ENCODE measurements at places on chromosomes 5 and 9. TPM values are rescaled to one million over a fixed set of nuclear protein-coding genes. Genes with fewer than 3 reads are reported as not detected.
A peak's percentile ranks its signal among the peaks of the same experiment; 100 is the strongest.

BTNL8 gene
- 4.5 TPM for total RNA-seq

LRRC19 gene
- 0.64 TPM for total RNA-seq

MYORG gene
- 6.9 TPM for total RNA-seq

FAM151B gene
- total RNA-seq, result 3.4 TPM

NDUFS6 gene
- 23.5 TPM for total RNA-seq

MINAR2 gene
- not detected for total RNA-seq

GLRX gene
- 88.4 TPM for total RNA-seq

IL4 gene
- total RNA-seq, result not detected

LMAN2 gene
- 117 TPM for total RNA-seq

SOX30 gene
- 0.12 TPM for total RNA-seq

DNA sequence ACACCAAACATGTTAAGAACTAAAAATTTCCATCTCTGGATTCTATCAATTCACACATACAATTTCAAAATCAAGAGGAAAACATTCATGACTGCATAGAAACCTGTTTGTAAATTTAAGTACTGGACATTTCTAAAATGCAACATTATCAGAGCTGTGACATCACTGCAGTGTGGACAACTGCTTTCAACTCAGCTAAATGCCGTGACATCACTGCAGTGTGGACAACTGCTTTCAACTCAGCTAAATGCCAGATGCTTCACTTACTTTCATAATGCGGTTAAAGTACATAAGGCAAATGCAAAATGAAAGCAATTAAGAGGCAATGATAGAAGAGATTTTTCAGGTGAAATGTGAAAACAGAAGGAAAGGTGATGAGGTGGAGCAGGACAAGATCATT lies 161.5 kb downstream of the ARL15 start:
- DNase-seq, result no peak

- no peak for DNase-seq
Observed at GRCh38 chr5:105288946-105289345, 1726.4 kb upstream of the NUDT12 start.

GRCh38 chr9:99826579-99826978 lies 4.9 kb downstream of the NR4A3 start:
- no peak for DNase-seq

- no peak for DNase-seq
Observed at GRCh38 chr9:37997636-37998374, 71.2 kb downstream of the SHB start.

DNA sequence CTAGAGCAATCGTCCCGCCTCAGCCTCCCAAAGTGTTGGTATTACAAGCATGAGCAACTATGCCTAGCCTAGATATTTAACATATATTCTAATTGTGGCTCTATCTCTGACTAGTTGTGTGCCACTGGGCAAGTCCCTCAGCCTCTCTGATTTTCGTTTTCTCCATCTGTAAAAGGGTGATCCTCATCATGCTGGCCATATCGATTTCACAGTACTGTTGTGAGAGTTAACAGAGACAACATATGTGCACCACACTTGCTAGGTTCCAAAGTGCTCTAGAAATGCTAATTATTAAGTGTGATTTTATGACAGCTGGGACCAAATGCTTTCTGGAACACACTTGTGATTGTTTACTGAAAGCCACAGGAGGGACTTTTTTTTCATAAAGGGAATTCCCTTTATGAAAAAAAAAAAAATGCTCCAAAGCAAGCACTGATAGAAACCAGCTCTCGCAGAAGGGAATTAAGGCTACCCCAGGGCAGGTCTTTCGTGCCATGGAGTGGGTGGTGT lies 78.5 kb upstream of the EPB41L4B start:
- no peak for DNase-seq

GRCh38 chr9:121537283-121537682 lies 37.6 kb upstream of the GGTA1 start:
- no peak for DNase-seq

DNA sequence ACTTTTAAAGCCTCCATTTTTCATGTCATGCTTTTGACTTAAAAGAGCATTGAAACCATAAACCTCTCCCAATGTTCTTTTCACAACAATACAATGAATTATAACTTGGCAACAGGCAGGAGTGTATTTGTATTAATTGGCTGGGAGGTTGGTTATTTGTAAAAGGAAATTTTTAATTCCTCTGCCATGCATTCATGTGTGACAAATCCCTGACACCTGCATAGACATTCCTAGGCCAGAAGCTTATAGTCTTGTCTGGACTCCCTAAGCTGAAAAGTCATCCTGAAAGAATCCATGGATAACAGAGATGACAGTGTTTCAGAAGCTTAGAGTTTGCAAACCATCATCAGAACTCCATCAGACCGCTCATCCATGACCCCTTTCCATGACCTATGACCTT lies 76.3 kb upstream of the PTGER4 start:
- DNase-seq, result no peak

GRCh38 chr9:134863941-134864820 lies 16.4 kb upstream of the FCN2 start:
- peak; percentile 58 for DNase-seq

DNA sequence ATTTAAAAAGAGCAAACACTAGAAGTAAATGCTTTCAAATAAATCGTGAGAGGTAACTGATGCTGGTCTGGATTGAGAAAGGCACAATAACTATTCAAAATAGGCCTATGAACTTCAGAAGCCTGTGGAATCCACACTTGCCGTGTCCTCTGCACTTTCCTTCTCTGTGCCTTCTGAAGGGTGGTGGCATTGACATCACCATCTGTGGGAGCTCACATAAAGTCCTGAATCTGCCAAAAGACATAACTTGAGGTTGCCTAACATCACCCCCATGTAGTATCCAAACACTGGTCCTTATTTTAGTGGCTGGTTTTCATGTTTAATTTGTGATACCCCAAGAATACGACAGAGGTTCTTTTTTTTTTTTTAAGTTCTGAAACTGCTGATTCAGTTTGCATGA lies 59.8 kb downstream of the IRF1 start:
- DNase-seq, result no peak

DNA sequence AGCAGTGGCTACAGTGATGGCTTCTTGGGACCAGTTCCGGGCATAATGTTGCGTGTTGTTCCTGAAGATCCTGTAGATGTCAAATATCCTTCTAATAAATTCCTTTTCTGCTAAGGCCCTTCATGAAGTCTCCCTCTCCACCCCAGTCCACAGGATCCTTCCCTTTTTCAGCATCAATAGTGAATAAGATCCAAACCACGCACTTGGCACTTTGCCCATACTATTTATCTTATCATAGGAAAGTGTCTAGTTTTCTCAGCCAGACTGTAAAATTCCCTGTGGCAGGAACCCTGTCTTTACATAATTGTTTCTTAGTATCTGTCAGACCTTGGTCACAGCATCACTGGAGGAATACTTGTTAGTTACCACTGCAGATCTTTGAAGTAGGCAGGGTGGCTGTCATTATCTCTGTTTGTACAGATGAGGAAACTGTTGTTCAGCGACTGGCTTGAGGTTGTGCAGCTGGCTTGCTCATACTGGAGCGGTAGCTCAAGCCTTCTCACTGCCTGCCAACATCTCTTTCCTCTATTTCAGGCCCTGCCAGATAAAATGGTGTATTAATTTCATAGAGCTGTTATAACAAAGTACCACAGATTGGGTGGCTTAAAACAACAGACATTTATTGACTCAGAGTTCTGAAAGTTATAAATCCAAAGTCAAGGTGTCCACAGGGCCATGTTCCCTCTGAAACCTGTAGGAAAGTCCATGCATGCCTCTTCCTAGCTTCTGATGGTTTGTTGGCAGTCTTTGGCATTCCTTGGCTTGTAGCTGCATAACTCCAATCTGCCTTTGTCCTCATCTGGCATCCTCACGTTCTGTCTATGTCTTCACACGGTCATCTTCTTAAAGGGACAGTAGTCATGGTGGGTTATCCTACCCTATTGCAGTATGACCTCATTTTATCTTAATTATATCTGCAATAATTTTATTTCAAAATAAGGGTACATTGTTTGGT lies 33.5 kb upstream of the APC start:
- DNase-seq, result no peak

DNA sequence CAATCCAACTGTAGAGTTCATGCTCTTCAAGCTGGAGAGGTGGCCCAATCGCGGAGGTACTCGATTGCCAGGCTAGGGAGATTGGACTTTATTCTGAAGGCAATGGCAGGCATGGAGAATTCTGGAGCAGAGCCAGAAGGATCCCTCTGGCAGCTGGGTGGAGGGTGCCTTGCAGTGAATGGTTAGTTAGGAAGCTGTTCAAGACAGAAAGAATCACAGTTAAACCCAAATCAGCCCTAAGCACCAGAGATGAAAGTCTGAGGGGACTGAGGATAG lies 182.4 kb downstream of the RGS3 start:
- peak; percentile 9 for DNase-seq

DNA sequence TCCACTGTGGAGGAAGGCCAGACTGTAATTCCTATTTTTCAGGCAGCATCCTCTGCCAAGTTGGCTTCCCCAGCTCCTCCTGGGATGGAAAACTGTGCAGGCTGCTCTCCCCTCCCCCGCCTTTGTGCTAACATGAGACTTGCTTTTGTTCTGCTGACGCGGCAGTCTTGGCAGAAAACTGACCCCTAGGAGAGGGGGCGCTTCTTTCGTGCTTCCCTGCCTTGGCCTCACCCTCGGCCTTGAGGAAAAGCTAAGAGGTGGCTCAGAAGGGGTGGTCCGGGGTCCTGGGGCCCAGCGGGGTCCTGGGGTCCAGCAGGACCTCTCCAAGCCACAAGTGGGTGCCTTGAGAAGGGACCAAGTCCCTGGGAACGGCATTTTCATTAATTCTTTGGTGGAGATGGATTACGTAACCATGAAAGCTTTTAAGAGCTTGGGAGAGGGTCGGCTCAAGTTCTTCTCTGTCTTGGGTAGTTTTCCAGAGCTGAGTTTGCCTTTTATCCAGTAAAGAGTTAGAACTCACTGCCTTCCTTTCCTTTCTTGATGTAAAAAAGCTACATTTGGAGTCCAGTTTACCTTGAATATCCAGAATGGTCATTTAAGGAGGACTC lies 51.0 kb downstream of the SH3PXD2B start:
- no peak for DNase-seq

GRCh38 chr5:139867581-139867980 lies 72.0 kb downstream of the PSD2 start:
- DNase-seq, result no peak

GRCh38 chr9:21565155-21565554 lies 83.0 kb upstream of the IFNE start:
- DNase-seq, result no peak

DNA sequence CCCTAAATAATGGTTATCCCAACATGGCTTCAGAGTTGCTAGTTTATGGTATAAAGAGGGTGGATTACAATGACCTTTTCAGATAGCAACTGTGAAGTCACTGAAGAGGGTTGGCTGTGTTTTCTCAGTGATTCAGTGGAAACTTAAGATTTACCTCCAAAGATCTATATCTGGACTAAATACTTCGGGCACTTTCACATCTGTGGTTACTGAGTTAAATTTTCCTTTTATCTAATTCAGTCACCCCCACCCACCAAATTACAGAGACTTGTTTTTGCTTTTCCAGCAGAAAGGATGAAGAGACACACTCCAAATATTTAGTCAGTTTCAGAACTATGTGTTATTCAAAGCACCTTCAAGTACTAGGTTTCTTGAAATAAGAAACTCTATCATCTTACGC lies 573.2 kb downstream of the CCDC171 start:
- no peak for DNase-seq

GRCh38 chr9:127700594-127701255 lies 6.1 kb upstream of the CFAP157 start:
- DNase-seq, result no peak

DNA sequence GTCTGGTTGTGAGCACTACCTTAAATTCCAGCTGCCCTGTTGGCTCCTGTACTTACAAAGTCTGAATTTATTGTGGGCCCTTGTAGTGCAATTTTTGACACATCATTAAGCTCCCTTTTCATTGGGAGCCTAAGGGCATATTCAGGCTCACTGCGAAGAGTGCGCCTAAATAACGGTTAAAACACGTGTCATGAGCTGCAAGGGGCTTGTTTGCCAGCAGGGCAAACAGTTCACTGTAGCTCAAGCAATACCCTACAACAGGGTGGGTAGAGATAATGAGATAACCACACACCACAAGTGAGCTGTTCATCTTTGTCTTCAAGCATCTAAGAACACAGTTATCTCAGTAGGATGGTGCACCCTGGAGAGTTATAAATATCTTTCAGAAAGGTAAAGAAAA lies 214.2 kb downstream of the SLF1 start:
- DNase-seq, result no peak

DNA sequence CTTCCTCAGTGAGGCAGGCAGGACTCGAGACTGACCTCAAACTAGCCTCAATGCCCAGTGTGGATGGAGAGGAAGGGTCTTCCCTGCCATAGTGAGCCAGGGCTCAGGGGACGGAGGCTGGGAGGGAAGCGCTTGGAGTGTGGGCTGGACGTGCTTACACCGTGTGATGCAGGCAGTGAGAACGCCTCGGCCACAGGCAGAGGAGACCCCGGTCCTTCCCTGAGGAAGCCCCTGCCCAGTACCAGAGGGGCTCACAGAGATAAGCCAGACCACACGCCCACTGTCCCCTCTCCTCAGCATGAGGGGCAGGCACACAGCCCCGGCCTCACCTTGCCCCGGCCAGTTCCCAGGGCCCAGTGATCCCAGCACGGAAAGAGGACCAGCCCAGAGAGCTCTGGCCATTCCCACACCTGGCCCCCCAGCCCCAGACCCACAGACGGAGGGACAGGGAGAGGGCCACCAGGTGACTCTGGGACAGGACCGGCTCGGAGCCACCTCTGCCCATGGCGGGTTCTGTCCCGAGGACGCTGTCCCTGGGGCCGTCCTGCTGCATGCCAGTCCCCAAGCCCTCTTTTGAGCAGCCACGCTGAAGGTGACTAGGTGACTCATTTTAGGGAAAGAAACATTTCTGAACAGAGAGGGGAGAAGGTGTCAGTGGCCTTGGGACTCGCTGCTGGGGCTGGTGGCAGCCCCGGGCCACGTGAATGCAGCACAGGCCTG lies 6.0 kb upstream of the NSMF start:
- DNase-seq, result peak; percentile 58

GRCh38 chr9:5230554-5230953 lies 665 bp upstream of the INSL4 start:
- no peak for DNase-seq

DNA sequence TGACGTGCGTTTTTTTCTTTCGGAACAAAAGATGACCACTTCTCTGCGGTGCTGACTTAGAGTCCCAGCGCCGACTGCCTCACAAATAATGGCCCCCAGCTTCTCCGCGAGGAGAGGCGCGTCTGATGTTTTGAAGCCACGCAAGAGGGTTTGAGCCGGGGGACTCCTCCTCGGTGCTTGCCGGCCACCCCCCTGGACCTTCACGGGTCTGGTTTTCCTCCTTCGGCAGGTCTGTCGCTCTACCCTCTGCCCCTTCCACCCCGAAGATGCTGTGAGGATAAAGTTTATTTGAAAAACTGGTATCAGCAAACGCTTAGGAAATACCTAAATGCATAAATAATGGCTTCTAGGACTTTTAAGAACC lies 584 bp downstream of the USP20 start:
- no peak for DNase-seq

GRCh38 chr5:143642791-143643190 lies 169.2 kb upstream of the HMHB1 start:
- DNase-seq, result no peak

- DNase-seq, result no peak
Observed at GRCh38 chr5:59157068-59157467, 574.2 kb downstream of the RAB3C start.

All from upper lobe of right lung (tissue), 1 donor.